ENCODE measurements at places on chromosomes 4 and X. TPM values are rescaled to one million over a fixed set of nuclear protein-coding genes. Genes with fewer than 3 reads are reported as not detected.
A peak's percentile ranks its signal among the peaks of the same experiment; 100 is the strongest.

GRCh38 chr4:95548738-95549245 lies at the start of gene UNC5C:
Gene UNC5C, minus strand, starts transcription at chr4:95548973.
- peak; percentile 76 for DNase-seq

DNA sequence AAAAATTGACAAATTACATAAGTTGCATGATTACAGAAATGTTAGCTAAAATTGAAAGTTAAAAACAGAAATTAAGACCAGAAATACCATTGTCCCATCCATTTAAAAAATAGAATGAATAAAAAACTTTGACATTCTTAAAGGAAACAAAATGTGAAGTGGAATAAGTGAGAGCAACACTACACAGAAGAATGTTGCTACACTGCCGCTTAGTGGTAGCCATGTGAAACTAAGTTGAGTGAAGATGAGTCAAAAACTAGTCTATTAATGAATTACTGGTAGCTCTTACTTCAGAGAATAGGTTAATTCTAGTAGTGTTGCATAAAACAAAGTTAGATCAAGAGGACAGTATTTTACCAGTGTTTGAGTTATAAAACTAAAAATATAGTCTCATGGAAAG lies 571.0 kb upstream of the KLHL4 start:
- DNase-seq, result no peak

The IBSP gene
- total RNA-seq, result not detected

GRCh38 chr4:138204507-138204906 lies 37.6 kb downstream of the SLC7A11 start:
- DNase-seq, result no peak

The FAT1 gene
- 590 TPM for total RNA-seq

DNA sequence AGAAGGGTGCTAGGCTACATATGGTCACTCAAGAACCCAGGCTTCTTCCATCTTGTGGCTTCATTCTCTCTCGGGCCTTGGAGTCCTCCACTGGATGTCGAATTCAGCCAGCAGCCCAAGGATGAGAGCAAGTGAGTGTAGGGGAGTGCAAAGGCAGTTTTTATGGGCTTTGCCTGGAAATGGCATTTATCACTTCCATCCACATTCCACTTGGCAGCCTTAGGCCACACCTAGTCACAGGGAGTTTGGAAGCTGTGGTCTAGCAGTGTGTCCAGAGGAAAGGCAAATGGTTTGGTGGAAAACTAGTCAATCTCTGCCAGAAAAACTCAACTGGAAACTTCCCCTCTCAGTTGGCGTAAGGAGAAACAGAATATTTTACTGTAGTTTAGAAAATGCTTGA lies 59.0 kb downstream of the NHS start:
- no peak for DNase-seq

DNA sequence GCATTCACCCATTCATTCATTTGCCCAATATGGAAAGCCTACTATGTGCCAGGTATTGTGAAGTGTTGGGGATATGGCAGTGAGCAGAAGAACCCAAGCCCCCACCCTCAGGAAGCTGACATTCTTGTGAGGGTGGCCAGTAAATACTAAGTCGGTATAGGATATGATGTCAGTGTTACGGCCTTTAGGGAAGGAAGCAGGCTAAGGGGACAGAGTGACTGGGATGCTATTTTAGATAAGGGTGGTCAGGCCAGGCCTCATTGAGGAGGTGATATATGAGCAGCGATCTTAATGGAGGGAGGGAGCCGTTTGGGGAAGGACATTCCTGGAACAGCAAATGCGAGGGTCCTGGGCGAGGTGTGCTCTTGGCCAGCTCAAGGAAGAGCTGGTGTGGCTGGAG lies 2.0 kb downstream of the ATP6AP1 start:
- no peak for DNase-seq

DNA sequence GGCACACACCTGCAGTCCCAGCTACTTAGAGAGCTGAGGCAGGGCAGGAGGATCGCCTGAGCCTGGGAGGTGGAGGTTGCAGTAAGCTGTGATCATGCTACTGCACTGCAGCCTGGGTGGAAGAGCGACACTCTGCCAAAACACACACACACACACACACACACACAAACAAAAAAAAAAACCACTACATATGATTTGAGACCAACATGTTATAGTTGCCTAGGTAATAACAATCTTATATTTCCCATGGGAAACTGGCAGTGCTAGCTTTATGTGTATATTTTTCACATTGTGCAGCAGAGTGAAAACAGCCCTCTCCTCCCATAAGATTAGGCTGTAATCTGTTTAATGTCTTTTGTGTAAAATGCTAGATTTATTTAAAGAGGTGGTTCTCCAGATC lies 3.1 kb upstream of the FAM241A start:
- no peak for DNase-seq
